ENCODE measurements at places on chromosomes 12 and 14. TPM values are rescaled to one million over a fixed set of nuclear protein-coding genes. Genes with fewer than 3 reads are reported as not detected.

Gene RNASE2
- not detected for total RNA-seq

Gene TAS2R7
- not detected for total RNA-seq

Gene RPL36AL
- 257 TPM for total RNA-seq

Gene NR4A1
- total RNA-seq, result 2.9 TPM

Gene SOCS4
- total RNA-seq, result 29.6 TPM

Gene P2RX2
- not detected for total RNA-seq

Gene C12orf57
- 176 TPM for total RNA-seq

Gene FGF6
- total RNA-seq, result not detected

Gene SMIM41
- total RNA-seq, result not detected

GRCh38 chr14:104657563-104658324, 31.7 kb upstream of the INF2 start:
- DNase-seq, result no peak
- peaks cover 23% of the 10 kb centered on the region for H3K27me3 ChIP-seq
- no peaks in the 10 kb centered on the region for H3K4me1 ChIP-seq

DNA sequence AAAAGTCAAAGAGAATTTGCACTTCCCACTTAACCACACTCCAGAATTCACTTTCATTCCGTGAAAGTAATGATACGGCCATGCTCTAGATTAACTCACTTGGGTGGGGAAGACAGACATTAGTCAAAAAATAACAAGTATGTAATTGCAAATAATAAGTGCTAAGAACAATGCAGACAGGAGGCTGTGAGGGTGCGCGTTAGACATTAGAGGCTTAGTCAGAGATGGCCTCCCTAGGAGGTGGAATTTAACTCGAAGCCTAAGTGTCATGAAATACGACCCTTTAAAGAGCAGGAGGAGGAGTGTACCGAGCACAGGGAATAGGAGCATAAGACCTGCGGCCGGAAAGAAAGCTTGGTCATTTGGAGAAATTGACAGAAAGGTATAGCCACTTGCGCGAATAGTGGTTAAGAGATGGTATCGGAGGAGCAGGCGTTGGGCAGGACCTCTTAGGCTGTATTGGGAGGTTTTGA, 628 bp downstream of the SNRPF start:
- no peak overlapping the region for H3K27ac ChIP-seq
- DNase-seq, result peak; percentile 41
- no peak overlapping the region for H3K4me3 ChIP-seq
- no peaks in the 10 kb centered on the region for H3K4me1 ChIP-seq

DNA sequence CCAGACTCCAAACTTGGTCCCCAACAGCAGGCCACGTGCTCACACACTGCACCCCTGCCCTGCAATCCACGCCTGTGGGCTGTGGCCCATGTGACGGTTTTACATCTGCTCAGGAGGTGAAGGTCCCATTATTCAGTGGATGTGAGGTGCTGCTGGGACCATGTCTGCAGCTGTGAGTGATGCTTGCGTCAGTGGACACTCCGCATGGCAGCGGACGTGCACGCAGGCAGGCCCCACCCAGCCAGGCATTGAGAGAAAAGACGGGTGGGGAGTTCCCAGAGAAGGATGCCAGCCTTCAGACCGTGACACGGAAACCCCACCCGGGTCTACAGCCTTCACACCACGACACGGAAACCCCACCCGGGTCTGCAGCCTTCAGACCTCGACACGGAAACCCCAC, 67.6 kb downstream of the NOC4L start:
- no peak for DNase-seq
- H3K27ac ChIP-seq, result no peak overlapping the region
- peaks cover 49% of the 10 kb centered on the region for H3K27me3 ChIP-seq
- H3K36me3 ChIP-seq, result no peaks in the 10 kb centered on the region
- no peaks in the 10 kb centered on the region for H3K4me1 ChIP-seq

DNA sequence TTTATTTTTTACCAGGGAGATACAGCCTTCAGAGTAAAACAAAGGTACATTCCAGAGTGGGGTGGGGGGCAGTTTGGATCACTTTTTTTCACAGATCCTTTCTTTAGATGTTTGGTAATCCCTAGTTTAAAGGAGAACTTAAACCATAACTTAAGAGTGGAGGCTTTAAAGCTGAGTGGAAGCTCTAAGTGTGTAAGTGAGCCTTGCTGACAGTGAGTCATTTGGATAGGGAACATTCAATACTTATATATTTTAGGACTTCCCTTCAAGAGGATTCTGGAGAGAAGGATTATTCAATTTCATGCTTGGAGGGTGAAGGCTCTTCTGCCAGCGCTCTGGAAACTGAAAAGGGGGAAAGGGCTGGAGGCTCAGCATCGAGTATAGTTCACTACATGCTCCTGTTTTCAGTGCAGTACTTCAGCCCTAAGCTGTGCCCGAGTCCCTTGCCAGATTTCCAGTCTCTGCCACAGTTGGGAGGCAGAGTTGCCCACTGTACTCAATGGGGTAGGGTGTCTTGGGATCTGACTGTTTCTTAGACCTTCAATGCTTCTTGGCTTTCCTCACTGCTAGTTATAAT, 8.4 kb downstream of the PRKAG1 start:
- no peak overlapping the region for H3K4me3 ChIP-seq
- H3K27ac ChIP-seq, result no peak overlapping the region
- H3K36me3 ChIP-seq, result peaks cover 60% of the 10 kb centered on the region
- no peak for DNase-seq
- H3K27me3 ChIP-seq, result no peaks in the 10 kb centered on the region

DNA sequence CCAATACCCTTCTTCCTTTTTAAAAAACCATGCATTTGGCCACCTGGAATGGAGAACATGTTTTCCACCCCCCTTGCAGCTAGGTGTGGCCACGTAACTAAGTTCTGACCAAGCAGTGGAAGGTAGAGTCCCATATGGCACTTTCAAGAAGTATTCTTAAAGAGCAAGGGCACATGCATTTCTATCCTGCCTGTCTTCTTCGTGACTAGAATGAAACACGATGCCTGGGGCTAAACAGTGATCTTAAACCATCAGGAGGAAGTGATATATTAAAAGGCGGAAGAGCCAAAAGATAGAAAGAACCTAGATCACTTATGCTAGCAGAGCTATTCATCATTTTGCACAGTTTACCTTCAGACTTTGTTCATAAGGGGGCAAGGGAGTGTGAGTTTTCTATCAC, 16.0 kb upstream of the DDX11 start:
- no peak for DNase-seq
- no peak overlapping the region for H3K27ac ChIP-seq
- H3K36me3 ChIP-seq, result no peaks in the 10 kb centered on the region

DNA sequence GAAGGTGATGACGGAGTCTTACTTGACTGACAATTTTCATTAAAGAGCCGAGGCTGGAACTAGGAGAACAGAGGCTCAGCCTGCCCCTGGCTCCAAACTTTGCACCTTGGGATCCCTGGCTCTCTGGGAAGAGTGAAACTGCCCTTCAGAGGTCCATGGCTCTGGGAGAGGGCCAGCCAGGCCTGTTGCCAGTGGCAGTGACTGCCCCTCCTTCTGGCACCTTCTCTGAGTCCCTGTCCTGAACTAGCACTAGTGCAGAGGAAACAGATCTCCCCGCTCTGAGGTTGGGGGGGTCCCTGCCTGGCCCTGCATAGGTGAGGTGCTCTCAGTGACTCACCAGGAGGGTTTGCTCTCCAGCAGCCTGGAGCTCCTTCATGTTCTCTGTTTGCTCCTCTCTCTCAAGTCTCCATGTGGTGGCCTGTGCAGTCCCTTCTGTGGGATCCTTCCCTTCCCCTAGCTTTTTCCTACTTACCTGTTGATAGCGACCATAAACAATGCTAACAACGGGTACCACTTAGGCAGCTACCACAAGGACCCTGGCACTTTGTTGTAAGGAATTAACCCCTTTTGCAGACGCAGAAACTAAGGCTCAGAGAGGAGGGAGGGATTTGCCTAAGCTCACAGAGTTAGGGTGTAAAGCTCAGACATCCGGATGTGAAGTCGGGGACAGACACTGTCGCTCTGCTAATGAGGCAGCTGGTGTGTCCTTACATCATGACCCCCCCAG, 22.4 kb downstream of the FAM222A start:
- no peaks in the 10 kb centered on the region for H3K4me1 ChIP-seq
- H3K27me3 ChIP-seq, result no peaks in the 10 kb centered on the region
- H3K27ac ChIP-seq, result no peak overlapping the region
- DNase-seq, result no peak
- H3K4me3 ChIP-seq, result no peak overlapping the region

DNA sequence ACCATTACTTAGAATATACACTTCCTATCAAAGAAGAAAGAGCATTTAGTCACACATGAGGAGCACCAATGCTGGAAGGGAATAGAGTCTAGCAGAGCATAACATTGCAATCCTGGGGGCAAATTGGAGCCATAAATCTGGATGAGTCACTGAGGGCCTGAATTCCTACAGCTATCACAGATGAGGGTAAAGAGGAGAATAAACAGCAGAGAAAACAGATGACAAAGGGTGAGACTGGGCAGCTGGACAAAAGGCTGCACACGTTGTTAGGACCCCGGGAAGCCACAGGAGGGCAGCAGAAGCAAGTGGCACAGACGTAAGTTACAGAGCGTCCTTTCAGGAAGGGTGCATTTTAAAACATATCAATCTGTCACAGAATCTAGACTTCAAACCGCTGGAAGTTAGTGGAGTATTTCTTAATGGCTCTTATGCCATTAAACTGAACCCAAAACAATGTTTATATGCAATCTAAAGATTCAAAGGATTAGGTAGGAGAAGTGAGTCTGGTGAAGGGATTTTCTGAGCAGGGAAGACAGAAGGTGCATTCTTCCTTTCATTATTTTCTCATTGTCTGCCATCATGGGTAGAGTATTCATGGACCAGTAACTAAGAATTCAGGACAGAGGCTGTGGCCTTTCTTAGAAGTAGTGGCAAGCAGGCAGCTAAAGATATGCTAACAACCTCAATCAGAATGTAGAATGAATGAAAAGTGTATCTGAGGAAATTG, 159.8 kb upstream of the DAAM1 start:
- H3K27ac ChIP-seq, result no peak overlapping the region
- H3K36me3 ChIP-seq, result no peaks in the 10 kb centered on the region
- peak; percentile 78 for DNase-seq
- H3K4me1 ChIP-seq, result peaks cover 8% of the 10 kb centered on the region
- peak overlapping the region; percentile 35 for H3K4me3 ChIP-seq

- peak overlapping the region; percentile 79 for H3K4me3 ChIP-seq
- no peaks in the 10 kb centered on the region for H3K27me3 ChIP-seq
- H3K4me1 ChIP-seq, result peaks cover 14% of the 10 kb centered on the region
- DNase-seq, result no peak
- peaks cover 7% of the 10 kb centered on the region for H3K36me3 ChIP-seq
- no peak overlapping the region for H3K27ac ChIP-seq
Observed at GRCh38 chr12:112126911-112127310, 1.6 kb downstream of the TRAFD1 start.

- H3K4me1 ChIP-seq, result peaks cover 11% of the 10 kb centered on the region
- H3K27ac ChIP-seq, result no peak overlapping the region
- H3K36me3 ChIP-seq, result no peaks in the 10 kb centered on the region
- DNase-seq, result no peak
Observed at GRCh38 chr14:79051742-79052141, 881.6 kb downstream of the NRXN3 start.

DNA sequence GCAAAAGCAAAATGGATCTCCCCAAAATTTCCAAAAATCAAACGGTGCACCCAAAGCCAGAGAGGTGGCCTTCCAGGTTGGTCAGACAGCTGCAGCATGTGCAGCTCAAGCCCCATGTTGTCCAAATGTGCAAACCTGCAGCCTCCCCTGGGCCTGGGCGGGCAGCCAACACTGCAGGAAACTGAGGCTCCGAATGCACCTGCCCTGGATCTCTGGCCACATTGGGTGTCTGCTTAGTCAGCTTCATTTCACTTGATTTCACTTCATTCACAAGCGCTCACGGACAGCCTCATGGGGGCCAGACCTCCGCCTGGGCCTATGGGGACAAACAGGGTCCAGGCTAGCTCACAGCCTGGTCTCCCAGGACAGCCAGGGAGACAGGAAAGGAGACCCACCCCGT, 59.8 kb downstream of the BCL11B start:
- no peaks in the 10 kb centered on the region for H3K27me3 ChIP-seq
- no peak overlapping the region for H3K27ac ChIP-seq
- H3K4me3 ChIP-seq, result no peak overlapping the region
- H3K4me1 ChIP-seq, result no peaks in the 10 kb centered on the region
- no peaks in the 10 kb centered on the region for H3K36me3 ChIP-seq

- peaks cover 22% of the 10 kb centered on the region for H3K4me1 ChIP-seq
- no peak overlapping the region for H3K27ac ChIP-seq
- H3K4me3 ChIP-seq, result no peak overlapping the region
- H3K36me3 ChIP-seq, result no peaks in the 10 kb centered on the region
- DNase-seq, result peak; percentile 59
Observed at GRCh38 chr14:35821564-35822411, 4.3 kb upstream of the BRMS1L start.

DNA sequence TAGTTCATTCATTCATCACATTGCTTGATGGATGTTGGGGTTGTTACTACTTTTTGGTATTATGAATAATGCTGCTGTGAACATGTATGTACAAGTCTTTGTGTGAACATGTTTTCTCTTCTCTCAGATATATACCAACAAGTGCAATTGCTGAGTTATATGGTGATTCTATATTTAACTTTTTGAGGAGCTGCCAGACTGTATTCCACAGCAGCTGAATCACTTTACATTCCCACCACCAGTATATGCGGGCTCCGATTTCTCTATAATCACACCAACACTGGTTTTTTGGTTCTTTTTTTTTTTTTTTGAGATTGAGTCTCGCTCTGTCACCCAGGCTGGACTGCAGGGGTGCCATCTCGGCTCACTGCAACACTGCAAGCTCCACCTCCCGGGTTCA, 22.2 kb upstream of the PLEKHG6 start:
- DNase-seq, result peak; percentile 55
- H3K4me1 ChIP-seq, result peaks cover 21% of the 10 kb centered on the region
- no peak overlapping the region for H3K4me3 ChIP-seq
- H3K27ac ChIP-seq, result peak overlapping the region; percentile 37

GRCh38 chr14:68167383-68168087, 348.0 kb downstream of the RAD51B start:
- no peaks in the 10 kb centered on the region for H3K4me1 ChIP-seq
- H3K36me3 ChIP-seq, result no peaks in the 10 kb centered on the region
- H3K27ac ChIP-seq, result no peak overlapping the region

DNA sequence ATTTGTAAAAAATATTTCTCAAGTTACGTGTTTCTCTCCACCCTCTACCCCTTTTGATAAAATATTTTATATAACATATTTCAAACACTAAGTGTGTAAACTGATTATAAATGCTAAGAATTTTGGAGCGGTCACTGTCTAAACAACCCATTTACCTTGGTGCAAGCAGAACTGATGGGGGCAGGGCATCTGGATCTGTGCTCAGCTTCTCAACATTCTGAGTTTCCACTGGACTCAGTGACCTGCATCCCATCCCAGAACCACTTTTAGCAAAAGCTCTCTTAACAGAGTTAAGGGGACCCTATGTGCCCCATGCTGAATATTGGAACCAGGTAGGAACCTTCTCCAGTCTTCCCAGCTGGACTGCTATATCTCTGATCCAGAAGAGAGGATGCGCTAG, 53.5 kb downstream of the CKAP4 start:
- H3K27ac ChIP-seq, result no peak overlapping the region
- H3K27me3 ChIP-seq, result no peaks in the 10 kb centered on the region
- peaks cover 6% of the 10 kb centered on the region for H3K4me1 ChIP-seq
- DNase-seq, result no peak
- H3K36me3 ChIP-seq, result no peaks in the 10 kb centered on the region

- H3K27me3 ChIP-seq, result peaks cover 73% of the 10 kb centered on the region
- H3K36me3 ChIP-seq, result no peaks in the 10 kb centered on the region
- DNase-seq, result peak; percentile 57
- no peak overlapping the region for H3K27ac ChIP-seq
Observed at GRCh38 chr14:21711360-21711961, 37.8 kb upstream of the OR4E1 start.

Measured in MCF 10A (cell line).